ENCODE measurements at places on chromosomes 1 and 21.

GRCh38 chr1:167105271-167106118, 11.6 kb downstream of the STYXL2 start:
- DNase-seq = no peak

DNA sequence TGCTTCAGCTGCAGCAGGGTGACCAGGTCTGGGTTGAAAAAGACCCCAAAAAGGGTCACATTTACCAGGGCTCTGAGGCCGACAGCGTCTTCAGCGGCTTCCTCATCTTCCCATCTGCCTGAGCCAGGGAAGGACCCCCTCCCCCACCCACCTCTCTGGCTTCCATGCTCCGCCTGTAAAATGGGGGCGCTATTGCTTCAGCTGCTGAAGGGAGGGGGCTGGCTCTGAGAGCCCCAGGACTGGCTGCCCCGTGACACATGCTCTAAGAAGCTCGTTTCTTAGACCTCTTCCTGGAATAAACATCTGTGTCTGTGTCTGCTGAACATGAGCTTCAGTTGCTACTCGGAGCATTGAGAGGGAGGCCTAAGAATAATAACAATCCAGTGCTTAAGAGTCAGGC, 2.9 kb downstream of the C1QA start:
- DNase-seq = no peak

GRCh38 chr1:84653130-84653677, 37.1 kb downstream of the SSX2IP start:
- DNase-seq = no peak

- DNase-seq = no peak
These were observed 14.1 kb upstream of the KLHDC8A start for GRCh38 chr1:205370780-205371179.

- DNase-seq = no peak
These were observed 6.1 kb upstream of the PTGER3 start for GRCh38 chr1:71053758-71054157.

GRCh38 chr21:39373634-39374033, 24.7 kb upstream of the HMGN1 start:
- no peak for DNase-seq

DNA sequence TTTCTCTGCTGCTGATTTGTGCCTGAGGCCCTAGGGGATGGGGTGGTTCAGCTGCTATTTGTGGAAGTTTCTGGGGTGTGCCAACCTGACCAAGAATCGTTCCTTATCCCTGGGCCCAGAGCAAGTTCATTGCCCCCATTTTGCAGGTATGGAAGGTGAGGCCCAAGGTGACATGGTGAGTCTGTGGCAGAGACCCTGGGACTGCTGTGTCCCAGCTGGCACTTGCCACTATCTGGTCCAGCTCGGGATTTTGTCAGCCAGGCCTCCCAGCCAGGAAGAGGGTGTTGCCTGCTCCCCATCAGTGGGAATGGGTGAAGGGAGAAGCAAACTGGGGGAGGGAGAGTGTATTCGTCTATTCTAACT, 18.9 kb upstream of the LRP8 start:
- DNase-seq = no peak

GRCh38 chr1:150235294-150235851, 539 bp downstream of the ANP32E start:
- no peak for DNase-seq

All from NCI-H748 treated with DMSO at 0.1 percent for 48 hours (cell line).